ENCODE measurements at places on chromosomes 7 and 10.

DNA sequence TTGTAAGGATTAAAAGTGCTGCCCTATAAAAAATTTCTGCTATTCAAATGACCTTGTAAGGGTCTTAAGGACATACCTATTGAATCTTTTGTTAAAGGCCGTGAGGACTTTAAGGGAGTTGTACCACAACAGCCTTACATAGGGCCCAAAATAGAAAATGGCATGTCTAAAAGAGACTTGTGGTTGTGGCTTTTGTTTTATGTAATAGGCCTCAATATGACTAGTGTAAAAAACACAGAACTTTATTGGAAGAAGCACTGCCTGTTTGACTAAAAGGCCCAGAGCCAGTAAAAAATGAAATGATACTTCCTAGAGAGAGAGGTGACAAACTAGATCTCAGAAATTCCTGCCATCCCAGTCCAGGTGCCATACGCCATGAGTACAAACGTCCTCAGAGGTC, 286.6 kb downstream of the SEMA3D start:
- DNase-seq, result no peak

DNA sequence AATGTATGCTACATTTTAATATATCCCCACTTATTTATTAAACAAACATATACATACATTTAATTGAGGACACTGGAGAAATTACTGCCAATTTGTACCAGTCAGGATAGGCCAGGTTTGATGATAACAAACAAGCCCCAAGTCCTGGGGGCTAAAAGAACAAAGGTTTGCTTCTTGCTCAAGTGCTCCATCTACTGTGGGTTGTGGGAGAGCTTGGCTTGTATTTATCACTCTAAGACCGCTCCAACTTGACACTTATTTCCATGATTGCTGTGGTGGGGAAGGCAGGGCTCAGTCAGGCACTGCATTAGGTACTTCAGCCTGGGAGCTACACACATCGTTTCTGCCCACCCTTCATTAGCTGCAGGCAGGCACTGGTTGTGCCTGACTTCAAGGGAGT, 136.6 kb upstream of the ZNF32 start:
- no peak for DNase-seq

DNA sequence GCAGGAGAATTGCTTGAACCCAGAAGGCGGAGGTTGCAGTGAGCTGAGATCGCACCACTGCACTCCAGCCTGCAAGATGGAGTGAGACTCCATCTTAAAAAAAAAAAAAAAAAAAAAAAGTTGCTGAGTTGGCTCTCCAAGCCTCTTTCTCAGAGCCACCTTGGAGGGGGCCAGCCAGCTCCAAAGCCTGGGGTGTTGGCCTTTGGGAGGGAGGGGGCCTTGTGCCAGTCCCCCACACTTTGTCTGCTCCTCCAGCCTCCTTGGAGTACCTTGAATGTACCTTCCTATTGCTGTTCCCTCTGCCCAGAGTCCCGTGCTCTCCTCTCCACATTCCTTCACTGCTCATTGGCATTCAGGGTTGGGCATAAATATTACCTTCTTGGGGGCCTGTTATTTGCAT, 62.4 kb downstream of the GRK5 start:
- DNase-seq, result no peak

GRCh38 chr7:5230265-5231067, 40.4 kb downstream of the WIPI2 start:
- no peak for DNase-seq

GRCh38 chr7:123616223-123616622, 14.6 kb downstream of the ASB15 start:
- DNase-seq, result no peak

DNA sequence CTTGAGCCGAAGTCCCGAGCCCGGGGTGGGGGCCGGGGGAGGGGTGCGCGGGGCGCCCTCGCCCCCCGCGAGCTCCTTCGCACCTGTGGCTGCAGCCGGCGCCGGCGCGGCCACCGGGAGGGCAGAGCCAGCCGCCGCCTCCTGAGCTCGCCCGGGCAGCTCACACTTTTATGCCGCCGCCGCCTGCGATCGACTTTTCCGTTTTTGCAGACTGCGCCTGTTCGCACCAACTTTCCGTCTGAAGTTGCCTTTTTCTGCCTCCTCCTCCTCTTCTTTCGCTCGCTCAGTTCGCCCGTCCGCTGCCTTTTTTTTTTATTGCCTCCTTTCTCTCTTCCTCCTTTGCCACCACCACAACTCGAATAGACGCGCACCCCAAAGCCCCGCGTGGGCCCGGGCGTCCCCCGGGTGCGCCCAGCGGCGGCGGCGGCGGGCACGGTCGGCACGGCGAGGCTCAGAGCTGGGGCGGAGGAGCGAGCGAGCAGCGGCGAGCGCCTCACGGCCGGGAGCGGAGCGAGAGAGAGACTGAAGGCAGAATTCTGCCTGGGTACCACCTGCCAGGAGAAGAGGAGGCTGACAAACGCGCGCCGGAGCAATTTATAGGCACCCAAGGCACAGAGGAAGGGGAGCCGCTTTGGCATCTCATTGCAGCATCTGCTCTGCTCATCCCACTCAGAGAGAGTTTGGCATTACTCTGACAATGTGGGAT, at the start of gene C1QL3:
Gene C1QL3 (minus strand): TSS at position 569 of the 706 bp plus-strand sequence. CDS start 814 bp downstream, outside the sequence.
- no peak for DNase-seq

- DNase-seq, result no peak
Observed at GRCh38 chr7:113561446-113561845, 357.4 kb downstream of the PPP1R3A start.

DNA sequence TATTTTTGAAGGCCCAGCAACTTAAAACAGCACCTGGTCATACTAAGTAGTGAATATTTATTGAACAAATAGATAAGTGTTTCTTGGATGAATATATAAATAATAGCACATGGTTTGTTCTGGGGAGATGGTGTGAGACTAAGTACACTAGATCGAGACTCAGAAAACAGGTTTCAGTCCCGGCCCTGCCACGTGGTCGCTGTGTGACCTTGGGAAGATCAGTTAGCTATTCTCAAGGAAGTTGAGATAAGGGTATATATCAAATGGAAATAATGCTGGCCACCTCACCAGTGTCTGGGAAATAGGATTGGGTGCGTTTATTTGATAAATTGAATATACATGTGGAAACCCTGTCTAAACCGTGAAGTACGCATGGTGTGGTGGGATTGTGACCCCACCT, 354.6 kb downstream of the SDK1 start:
- DNase-seq, result no peak

DNA sequence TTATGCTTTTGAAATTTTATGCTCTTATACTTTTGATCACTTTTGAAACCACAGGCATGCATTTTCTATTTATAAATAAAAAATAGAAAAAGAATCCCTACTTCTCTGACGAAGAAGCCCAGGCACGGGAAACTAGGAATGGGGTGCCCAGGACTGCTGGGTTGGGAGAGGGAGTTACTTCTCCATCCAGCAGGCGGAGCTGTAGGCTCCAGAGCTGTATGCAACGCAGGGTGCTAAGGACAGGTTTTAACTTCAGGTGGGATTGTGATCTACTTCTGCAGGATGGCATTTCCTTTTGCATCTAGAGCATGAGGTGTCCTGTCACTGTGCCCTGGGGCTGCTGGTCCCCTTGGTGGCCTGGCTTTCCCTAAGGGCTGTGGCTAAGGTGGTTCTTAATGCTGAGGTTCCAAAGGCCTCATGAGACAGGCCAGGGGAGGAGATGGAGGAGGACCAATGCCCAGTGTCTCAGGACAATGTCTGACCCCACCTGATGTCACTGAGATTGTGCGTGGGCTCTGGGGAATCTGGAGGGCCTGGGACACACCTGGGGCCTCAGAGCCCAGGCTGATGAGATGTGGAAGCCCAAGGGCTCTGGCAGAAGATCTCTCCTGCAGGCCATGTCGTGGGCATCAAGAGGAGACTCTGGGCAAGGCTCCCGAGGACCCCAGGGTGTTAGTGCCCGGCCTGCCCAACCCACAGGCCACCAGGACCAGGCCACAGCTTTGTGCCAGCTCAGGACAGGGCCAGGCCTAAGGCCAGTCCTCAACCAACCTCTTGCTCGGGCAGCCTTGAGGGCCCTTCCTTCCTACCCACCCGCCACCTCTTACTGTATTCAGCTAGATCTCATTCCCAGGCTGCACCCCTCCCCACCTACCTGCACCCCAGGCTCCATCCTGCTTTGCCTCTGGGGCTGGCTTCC, 507 bp downstream of the CCDC201 start:
- no peak for DNase-seq

DNA sequence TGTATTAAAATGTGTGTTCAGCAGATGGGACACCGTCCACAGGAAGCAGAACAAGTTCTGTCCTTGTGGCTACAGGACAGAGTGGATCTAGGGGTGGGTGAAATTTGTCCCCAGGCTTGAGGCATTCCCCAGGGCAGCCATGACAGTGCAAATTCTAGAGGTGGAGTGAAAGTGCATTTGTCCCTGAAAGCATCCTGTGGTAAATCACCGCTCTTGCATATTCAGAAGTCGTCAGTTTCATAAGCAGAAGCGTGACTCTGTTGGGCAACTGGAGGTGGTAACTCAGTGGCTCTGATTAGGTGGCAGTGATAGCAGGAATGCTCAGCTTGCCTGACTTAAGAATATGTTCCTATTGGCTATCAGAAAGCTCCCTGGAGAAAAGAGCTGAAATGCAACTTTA, 96.6 kb downstream of the SNX10 start:
- no peak for DNase-seq

DNA sequence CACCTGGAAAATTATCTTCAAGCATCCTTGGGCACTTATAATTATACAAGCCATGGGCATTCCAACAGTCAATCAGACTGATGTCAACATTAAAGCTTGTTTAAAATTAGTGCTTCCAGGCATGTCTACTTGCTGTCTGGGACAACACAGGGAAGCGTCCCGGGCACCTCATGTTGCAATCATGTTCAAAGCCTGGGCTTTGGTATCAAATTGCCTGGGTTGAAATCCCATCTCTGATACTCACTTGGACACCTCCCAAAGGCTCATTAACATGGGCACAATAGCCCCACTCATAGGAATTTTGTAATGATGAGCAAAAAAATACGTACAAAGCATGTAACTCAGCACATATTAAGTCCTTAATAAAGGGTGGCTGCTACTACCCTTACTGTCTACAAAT, 14.4 kb downstream of the AIFM2 start:
- no peak for DNase-seq

DNA sequence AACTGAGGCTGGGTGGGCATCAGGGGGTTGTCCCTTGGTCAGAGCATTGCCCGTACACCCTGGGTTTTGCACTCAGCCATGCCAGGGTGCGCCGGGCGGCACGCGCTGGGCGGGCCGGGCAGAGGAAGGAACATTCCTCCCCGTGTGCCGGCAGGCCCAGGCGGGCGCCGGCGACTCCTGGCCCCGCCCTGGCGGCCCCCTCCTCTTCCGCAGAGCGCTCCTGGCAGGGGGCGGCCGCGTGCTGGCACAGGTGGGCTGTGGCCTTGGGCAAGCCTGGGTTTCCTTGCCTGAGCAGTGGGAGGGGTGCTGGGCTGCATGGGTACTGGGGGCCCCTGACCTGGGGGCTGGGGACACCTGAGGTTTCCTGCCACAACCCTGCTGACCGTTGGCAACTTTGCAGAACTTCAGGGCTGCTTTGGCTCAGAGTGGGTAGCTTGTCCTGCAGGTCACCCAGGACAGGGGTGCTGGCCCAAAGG, 3.9 kb downstream of the LFNG start:
- DNase-seq, result peak; percentile 91

- peak; percentile 35 for DNase-seq
Observed at GRCh38 chr10:53601260-53601875, 828.8 kb upstream of the MBL2 start.

GRCh38 chr7:51015581-51015980, 232.9 kb upstream of the GRB10 start:
- DNase-seq, result no peak

DNA sequence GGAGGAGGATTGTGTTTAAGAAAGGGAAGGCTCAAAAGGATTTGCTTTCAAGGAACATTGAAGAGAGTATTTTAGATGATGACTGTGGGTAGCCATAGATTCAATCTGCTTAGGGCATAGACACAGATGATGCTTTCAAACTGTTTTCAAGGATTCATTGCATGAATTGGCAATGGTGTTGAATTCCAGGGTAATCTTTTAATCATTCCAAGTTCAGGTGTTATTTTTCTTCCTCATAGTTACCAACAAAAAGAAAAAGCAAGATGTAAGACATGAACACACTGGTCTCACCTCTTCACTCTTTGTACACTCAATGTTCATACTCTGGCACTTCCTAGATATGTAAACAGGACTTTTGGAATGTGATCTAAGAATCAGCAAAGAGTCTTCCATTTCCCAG, 167.0 kb upstream of the RHOBTB1 start:
- DNase-seq, result no peak

Measured in COR-L47 (cell line).